Stimulated activated CD4-positive, alpha-beta T cell treated with anti-CD3 and anti-CD28 coated beads, Interleukin-1b, Interleukin-23, amount 100 ng/mL, for 1 hour (primary cell): ENCODE measurements at places on chromosomes 4 and X.

DNA sequence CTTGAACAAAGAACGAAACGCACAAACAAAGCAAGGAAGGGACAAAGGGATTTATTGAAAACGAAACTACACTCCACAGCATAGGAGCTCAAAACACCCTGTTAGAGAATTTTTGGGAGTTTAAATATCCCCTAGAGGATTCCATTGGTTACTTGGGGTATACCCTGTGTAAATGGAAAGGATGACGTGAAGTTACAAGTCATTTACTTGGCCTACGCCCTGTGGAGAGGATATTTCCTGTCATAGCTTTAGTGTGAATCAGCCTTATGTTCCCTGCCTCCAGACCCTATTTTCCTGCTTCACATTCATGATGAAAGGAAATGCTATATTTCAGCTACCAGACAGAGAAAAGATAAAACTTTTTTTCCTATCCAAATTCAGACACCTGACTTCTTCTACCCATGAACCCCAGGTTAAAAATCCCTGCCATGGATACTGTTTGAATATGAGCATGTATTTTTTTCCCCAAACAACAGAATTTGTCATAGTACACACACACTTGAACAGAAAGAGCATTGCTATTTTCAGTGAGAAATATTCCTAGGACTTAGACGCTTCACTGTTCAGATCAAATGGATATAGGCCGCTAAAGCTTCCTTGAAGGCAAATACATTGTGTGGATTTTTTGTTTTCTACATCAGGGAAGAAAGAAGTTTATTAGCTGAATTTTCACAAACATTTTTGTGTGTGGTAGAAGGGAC lies 20.4 kb downstream of the PIN4 start:
- DNase-seq, result no peak

GRCh38 chr4:148059617-148060180 lies 327.8 kb downstream of the ARHGAP10 start:
- DNase-seq, result no peak

- DNase-seq, result no peak
Observed at GRCh38 chr4:64594723-64595122, 185.5 kb upstream of the TECRL start.

DNA sequence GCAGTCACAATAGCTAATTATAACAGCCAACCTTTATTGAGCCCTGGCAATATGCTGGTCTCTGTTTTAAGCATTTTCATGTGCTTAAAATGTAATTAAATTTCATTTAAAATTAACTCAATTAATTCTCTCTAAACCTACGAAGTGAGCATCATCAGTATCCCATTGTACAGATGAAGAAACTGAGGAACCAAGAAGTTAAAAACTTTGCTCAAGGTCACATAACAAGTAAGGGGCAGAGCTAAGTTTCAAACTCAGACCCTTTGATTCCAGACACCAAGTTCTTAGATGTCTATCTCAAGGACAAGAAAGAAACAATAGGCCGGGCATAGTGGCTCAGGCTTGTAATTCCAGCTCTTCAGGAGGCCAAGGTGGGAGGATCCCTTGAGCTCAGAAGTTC lies 55.9 kb upstream of the NFKB1 start:
- DNase-seq, result no peak

- no peak for DNase-seq
Observed at GRCh38 chrX:38066934-38067333, 60.6 kb downstream of the SYTL5 start.

DNA sequence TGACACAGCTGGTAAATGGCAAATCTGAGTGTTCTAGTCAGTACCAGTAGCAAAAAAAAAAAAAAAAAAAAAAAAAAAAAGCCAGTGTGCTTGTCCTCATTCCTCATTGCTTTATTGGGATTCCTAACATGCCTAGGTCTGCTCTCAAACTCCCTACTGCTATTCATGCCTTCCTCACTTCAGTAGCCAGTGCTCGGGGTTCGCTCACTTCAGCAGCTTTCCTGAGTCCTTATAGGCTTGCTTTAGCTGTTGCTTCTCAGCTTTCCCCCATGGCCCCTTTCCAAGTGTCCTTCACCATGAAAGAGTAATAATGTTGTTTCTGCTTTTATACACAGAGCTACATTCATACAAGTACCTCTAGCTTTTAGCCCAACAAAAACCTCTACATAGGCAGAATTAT lies 30.8 kb downstream of the SLITRK2 start:
- no peak for DNase-seq

- DNase-seq, result no peak
Observed at GRCh38 chr4:93896516-93896915, 68.0 kb downstream of the ATOH1 start.

GRCh38 chr4:31341601-31342359 lies 621.6 kb downstream of the PCDH7 start:
- DNase-seq, result no peak

- no peak for DNase-seq
Observed at GRCh38 chrX:15437724-15438123, 53.5 kb upstream of the VEGFD start.

GRCh38 chr4:2302387-2303119 lies 40.6 kb upstream of the MXD4 start:
- no peak for DNase-seq

DNA sequence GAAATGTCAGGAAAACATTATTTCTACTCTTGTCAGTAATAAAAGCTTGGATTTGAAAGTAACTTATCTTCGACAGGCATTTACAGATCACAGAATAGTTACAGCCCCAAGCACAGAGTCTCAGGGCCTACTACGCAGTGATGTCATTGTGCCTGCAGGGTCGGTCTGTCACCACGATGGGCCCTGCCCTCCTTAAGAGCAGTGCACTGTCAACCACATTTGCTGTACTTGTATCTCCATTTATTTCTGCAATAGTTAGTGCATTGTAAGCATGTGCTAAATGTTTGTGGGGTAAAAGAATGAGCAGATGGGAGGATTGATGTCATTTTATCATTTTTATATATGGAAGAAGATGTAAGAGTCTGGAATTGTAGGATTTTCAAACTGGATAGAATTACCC lies 13.6 kb upstream of the CCKAR start:
- no peak for DNase-seq

DNA sequence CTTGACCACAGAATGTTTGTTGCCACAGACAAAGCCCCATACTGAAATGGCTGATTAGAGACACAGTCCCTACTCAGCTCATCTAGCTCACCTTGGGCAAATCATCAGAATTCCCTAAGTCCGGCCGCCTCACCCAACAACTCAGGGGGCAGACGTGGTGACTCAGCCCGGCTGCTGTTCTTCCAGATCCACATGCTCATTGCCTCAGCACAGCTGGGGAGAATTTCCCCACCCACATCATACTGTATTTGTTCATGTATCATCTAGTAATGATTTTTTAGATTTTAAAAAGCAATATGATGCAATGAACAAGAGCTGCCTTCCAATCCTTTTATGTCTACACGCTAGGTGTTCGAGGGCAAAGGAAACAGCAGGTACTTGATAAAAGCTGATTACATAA lies 333.8 kb upstream of the TENM3 start:
- no peak for DNase-seq

GRCh38 chrX:41737065-41737464 lies 13.1 kb downstream of the GPR82 start:
- no peak for DNase-seq

DNA sequence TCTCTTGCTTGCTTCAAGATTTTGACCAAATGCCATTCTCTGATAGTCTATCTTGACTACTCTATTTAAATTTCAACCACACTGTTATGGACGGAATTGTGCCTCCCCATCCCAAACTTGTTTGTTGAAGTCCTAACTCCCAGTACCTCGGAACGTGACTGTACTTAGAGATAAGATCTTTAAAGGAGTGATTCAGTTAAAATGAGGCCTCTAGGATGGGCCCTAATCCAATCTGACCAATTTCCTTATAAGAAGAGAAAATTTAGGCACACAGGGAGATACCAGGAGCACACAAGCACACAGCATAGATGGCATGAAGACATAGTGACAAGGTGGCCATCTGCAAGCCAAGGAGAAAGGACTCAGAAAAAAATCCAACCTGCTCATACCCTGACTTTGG lies 269.9 kb downstream of the KCNIP4 start:
- no peak for DNase-seq

- DNase-seq, result no peak
Observed at GRCh38 chr4:121062521-121062920, 9.8 kb downstream of the NDNF start.

DNA sequence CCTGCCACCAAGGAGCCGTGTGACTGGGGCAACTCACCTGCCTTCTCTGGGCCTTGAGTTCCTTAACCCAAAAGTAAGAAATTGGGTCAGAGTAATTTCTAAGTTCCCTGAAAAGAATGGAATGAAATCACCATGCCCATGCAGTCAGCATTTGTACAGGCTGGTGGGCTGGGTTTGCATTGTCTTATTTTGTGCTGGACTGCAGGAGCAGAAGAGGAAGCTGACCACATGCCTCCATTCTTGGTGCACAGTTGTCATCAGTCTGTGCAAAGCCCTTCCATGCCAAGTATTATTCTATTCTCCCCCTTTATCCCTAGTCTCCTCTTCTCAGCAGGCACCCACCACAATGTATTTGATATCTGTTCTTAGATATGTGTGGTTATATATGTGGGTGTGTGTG lies 56.3 kb downstream of the FHDC1 start:
- DNase-seq, result no peak
